ENCODE measurements at places on chromosomes 7 and 10. TPM values are rescaled to one million over a fixed set of nuclear protein-coding genes. Genes with fewer than 3 reads are reported as not detected.

The PLEKHS1 gene
- total RNA-seq: not detected

The AS3MT gene
- 13.5 TPM for total RNA-seq

The SYT15 gene
- total RNA-seq: 0.82 TPM

The CD36 gene
- 22.0 TPM for total RNA-seq

The TMEM176A gene
- total RNA-seq: 1.2 TPM

The CFAP46 gene
- total RNA-seq: 2.0 TPM

The ECHS1 gene
- total RNA-seq: 35.5 TPM

The CYP3A4 gene
- not detected for total RNA-seq

DNA sequence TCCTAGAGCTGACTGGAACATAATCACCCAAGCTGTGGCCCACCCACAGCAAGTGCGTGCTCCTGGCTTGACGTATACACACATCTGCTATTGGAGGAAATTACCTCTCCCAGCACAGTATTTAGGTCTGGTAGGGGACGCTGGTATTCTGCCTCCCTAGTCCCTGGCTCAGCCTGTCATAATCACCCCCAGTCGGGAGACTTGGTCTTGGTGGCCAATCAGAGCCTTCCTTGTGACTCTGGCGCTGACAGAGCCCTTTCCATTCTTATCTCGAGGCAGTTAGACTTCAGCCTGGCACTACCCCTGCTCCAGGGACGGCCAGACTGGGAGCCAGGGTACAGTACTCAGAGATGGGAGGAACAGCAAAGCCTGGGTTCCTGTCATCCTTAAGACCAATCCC lies 14.3 kb upstream of the PRKAG2 start:
- no peak for DNase-seq

GRCh38 chr10:78416031-78417011 lies 382.7 kb downstream of the RPS24 start:
- no peak for DNase-seq

DNA sequence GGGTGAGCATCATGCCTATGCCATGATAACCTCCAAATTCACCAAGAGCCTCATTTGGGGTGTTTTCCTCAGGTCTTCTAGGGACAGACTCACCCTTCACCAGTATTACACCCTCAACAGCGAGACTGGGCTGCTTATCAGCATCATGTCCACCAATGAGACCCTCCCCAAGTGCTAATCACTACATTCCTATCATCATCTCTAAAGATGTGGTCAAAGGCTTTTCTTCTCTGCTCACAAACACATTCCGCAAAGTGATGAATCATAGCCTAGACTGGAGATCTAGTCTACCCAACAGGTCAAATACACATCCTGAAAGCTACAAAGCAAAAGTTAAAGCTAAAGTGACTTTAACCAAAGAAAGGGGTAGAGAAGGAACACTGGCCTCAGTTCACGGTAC lies 75.3 kb upstream of the C7orf33 start:
- DNase-seq: no peak

- DNase-seq: no peak
Observed at GRCh38 chr10:21329995-21330627, 195.4 kb downstream of the SKIDA1 start.

DNA sequence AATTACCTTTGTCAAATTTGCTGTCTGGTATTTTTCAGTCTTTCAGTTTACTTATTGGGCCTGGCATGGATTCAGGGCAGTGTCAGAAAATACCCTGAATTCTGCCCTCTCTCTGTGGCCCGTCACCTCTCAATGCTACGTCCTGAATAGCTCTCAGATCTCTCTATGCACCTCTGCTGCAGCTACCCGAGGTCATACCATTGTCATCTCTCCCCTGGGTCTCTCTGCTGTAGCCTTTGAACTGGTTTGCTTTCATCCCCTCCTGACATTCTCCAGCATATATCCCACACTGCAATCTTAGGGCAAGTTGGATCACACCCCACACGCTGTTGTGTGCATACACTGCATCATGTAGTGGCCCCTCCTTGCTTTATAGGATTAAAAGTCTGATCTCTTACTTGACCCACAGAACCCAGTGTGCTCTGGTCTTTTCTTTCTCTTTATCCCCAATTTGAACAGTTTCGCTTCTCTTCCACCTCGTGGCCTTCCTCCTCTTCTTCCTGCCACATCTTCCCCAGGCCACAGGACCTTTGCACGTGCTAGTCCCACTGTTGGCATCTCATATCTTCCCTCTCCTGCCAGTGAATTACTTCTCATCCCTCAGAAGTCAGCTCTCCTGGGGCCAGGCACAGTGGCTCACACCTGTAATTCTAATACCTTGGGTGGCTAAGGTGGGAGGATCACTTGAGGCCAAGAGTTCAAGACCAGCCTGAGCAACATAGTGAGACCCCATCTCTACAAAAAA lies 372.9 kb downstream of the GALNT17 start:
- DNase-seq: no peak

DNA sequence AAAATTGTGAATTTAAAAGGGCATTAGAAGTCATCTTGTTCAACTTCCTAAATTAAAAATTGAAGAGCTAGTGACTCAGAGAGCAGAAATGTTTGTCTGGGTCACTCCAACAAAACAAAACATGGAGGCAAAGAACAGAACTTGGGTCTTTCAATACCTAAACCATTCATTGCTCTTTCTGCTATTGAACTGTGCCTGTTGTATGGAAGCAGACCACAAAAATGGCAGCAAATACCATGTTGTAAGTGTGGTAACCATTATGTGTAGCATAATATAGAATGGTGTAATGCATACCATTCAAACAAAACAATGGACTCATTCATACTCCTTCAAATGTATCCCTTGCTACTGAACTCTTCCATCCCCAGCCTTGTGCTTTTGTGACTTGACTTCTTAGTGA lies 360.2 kb upstream of the NRG3 start:
- no peak for DNase-seq

DNA sequence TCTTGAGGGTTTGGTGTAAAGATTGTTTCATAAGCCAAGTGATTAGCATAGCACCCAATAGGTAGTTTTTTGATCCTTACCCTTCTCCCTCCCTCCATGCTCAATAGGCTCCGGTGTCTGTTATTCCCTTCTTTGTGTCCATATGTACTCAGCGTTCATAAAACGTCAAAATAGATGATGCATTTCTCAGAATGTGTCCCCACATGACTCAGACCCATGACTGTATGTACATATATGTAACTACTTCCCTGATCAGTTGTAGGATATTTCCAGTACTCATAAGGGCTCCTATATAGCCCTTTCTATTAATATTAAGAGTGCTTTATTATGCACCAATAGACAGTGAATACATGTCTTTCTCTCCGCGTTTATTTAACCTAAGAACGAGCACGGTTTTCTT lies 466.9 kb downstream of the KIF20B start:
- no peak for DNase-seq

GRCh38 chr7:125847692-125848091 lies 918.1 kb upstream of the POT1 start:
- no peak for DNase-seq

DNA sequence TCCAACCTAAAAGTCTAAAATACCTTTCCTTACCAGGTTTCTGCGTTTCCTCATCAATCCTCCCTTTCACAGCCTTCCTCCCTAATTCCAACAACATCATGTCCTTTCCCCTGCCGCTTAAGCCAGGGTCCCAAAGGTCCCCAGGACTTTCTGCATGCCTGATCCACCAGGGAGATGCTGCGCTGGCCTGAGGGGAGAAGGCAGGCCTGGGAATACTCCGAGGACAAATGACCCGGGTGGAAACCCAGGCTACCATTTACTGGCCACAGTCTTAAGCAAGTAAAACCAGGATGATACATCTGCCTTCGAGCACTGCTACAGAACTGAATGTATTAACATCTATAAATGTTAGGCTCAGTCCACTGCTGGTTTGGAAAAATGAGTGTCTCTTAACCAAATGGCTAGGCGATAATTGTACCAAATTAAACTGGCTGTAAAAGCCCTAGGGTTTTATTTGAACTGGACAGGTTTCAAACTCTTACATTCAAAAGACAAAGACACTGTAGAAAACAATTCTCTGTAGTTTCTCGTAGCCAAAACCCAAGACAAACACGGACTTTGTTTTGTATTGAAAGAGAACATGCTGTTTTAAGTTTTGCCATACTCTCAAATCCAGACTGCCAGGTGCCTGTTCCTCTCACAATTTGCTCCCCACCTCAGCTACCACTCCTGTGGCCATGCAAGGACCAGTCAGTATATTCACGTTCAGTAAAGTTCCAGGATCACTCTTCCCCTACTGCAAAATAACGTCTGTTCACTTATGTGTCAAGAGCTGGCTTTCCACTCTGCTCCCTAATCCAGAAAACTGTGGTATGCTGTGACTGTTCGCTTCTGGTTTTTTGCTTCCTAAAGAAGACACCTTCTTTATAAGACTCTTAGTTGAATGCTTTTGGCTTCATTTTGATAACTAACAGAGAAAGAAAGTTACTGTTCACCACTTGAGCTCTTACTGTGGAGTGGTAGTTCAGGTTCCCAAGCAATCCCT lies 145.7 kb downstream of the RNF216 start:
- peak; percentile 47 for DNase-seq

DNA sequence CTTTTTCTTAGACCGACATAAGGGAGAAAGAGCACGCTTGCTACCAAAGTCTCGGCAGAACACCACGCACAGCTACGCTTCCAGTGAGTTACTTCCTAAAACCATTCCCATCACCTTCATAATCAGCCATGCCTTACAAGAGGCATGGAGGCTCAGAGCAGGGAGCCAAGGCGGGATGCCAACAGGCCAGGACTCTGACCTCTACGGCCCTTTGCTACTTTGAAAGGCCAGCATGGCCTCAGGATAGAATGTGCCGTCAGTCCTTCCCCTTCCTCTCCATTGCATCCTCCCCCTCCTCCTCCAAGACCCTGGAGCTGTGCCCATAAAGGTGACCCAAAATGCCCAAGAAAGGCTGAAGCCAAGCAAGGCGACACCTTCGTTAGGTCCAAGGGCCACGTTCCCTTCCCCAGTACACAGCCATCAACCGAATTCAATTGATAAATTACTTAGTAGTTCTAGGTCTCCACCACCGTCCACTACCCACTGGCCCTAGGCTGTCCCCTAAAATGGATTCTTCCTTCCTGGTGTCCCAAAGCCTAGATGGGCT lies 5.7 kb downstream of the PRKAG2 start:
- no peak for DNase-seq

DNA sequence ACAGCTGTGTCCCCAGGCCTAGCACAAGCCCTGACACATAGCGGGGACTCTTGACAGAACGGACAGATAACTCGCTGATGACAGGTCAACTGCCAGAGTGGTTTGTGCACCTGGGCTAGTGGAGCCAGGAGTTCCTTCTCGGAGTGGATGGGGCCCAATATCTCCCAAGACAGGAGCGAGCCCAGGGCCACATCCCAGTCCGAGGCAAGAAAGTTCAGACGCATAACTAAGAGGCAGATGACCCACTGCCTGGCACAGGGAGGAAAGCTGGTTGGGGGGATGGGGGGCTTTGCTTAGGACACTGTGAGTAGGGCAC lies 69.6 kb upstream of the ZNF479 start:
- DNase-seq: no peak

DNA sequence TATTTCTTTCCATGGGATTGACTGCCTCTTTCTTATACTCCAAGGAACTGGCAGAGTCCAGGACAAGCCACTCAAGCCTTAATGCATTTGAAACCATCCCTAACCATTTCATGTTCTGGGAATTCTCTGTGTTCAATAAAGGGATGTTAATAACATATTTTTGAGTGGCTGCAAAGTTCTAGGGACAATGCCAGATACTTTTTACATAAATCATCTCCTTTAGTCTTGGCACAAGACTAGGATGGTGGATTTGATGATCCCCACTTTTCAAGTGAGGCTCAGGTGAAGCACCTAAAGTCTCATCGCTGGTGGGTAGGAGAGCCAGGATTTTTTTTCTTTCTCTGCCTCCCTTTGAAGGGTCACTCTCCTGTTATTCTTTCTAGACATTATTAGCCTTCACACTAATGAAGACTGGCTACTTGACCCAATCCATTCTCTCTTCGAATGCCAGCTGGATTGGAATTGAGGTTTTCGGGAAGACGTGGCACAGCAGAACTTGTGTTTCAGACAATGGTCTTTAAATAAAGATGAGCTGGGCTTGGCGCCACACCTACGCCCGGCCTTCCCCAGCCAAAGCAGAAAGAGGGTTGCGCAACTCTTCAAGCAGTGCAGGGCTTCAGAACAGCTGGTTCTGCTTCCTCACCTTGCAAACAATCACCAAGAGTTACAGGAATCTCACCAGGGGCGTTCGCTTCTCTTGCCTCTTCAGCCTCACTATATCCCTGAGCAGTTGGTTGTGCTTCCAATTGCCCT lies 73.8 kb upstream of the BMPER start:
- DNase-seq: no peak

DNA sequence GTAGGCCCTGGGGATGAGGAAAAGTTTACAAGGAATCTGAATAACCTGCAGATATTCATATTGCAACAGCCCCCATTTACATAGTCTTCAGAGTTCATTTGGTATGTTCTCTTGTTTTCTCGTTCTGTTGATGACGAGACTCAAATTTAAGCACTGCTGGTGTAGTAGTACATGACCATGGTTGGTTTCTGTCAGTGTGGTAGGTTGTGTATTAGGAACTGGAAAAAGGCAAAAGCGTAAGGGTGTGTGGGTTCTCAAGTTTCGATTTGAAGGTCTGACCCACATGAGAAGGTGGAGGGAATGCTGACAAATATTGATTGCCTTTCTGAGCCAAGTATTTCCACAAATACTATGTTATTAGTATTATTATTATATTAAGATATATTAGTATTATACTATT lies 151.7 kb downstream of the AUTS2 start:
- no peak for DNase-seq

GRCh38 chr7:123687161-123687560 lies 31.5 kb downstream of the LMOD2 start:
- no peak for DNase-seq

- no peak for DNase-seq
Observed at GRCh38 chr7:156819733-156820295, 73.2 kb downstream of the LMBR1 start.

DNA sequence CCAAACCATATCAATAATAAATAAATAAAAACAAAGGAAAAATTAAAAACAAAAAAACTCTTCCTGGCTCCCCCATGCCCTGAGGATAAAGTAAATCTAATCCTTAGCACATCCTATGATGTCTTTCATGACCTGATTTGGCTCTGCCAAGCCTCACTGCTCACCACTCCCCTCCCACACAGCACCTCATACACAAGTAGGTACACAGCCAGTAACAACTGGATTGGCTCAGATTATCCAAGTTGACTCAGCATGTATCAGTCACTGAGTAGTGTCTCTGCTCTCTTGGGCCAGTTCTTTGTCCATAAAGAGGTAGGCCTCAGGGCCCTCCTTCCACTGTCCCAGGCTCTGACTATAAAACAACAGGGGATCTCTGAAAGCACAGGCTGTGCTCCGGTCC lies 99.6 kb downstream of the STRA8 start:
- DNase-seq: no peak

DNA sequence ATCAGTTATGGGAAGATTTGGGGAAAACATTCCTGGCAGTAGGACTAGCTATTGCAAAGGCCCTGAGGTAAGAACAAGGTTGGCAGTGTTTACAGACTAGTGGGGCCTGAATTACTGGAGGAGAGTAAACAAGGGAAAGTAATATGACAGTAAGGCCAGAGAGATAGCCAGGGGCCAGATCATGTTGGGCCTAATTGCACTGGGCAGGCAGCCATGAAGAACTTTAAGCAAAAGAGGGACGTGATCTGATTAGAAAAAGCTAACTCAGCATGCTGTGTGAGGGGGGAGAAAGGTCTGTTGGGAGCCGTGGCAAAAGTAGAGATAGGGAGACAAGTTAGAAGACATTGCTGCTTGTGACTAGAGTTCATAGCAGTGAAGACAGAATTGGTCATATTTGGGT lies 9.2 kb downstream of the NUP42 start:
- DNase-seq: no peak
